AG04449 (cell line): ENCODE measurements at places on chromosomes 6 and 20.
A peak's percentile ranks its signal among the peaks of the same experiment; 100 is the strongest.

- DNase-seq: peak; percentile 38
These were observed 120.5 kb upstream of the PRSS16 start for GRCh38 chr6:27126815-27127537.

DNA sequence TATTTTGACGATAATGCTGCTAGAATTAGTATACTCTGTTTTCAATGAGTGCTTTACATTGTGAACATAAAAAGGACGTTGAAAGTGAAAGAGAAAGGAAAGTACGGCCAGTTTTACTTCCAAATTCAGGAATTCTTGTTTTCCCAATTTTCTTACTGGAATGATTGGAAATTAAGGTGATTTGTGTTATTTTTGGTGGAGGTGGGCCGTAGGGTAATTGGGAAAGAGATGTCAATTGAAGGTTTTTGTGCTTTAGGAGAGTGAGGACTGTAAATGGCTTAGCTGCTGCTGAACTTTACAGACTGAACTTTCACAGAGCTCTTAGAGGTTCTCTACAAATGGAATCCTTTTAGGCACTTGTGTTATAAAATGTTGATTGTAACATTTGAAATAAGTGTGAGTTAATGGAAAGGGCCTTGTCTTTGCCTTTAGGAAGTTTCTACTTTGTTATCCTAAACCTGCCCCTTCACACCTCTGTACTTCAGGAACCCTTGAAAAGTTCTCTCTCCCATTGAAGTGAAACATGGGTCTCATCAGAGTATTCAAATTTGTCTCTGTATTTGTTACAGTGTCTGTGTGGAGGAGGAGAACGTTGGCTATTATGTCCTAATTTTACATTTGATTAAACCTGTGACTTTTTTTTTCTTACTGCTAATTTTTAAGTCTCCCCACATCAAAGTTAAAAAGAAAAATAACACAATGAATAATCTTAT is 256.4 kb downstream of the ARID1B start:
- DNase-seq: no peak

DNA sequence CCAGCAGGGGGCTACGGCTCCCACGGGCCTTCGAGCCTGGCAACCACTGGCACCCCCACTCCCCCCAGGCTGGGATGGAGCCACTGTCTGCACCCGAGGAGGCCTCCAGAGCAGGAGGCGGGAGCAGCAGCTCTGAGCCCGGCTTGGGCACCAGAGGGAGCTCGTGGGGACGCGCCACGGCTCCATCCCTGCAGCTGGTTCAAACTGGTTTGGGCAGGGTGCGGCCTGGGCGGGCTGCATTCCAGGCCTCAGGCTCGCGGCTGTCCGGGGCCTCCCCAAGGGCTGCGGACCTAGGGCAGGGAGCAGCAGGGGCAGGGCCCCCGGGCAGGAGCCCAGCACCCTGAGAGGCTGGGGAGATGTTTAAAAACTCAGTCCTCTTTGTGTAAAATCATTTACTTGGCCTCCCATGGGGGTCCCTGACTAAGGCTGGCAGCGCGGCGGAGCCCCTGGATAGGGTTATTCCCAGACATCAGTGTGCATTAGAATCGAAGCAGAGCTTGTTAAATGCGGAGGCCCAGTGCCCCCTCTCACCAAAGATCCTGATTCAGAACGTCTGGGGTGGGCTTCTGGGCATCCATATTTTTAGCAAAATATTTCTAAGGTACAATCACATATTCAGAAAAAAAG is 4.1 kb upstream of the BCAS4 start:
- DNase-seq: no peak

- DNase-seq: no peak
These were observed 241.1 kb downstream of the TENT5A start for GRCh38 chr6:81511423-81511822.

GRCh38 chr6:24274441-24275083 is 83.3 kb downstream of the DCDC2 start:
- DNase-seq: no peak

DNA sequence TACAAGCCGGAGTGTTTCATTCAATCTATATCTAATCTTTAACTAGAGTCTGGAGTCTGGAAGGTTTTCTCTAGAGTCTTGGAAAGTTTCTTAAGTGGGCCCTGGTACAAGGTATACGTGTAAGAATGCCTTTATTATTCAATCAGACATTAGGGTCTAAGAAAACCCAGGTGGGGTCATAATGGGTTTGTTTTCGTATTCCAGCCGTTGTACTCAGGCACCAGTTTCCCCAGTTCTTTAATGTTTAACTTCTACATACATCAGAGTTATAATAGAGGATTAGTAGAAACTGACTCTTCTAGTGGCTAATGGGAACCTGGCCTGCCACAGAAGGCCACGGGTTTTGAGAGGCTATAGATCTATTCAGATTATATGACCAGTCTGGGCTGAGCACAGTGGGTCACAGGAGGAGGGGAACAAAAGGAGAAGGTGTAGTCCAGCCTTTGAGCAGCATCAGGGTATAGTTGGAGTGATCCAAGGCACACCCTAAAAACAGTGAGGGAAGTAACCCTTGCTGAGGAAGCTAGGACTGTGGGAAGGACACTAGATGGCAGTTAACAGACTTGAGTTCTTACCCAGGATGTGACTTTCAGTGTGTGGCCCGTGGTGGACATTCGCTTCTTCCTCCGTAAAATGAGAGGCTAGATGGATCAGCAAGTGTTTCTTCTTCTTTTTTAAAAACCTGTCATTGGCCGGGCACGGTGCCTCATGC is 15.5 kb downstream of the FAM83B start:
- DNase-seq: no peak

DNA sequence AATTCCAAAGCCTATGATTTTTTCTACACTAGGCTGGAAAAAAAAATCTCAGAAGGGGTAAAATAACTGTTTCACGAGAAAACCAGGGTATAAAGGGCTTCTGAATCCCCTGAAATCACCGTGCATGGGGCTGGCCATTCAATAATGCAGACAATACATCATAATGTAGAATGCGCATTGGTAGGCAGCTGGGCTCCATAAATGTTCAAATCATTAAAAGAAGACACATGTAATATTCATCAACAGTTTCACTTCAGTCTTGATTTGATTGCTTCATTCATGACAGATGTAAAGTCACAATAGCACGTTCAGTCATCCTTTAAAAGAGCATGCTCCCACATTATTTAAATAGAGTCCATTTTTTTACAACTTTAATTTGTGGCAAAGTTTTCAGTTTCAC is 20.5 kb downstream of the PTCHD4 start:
- no peak for DNase-seq

- no peak for DNase-seq
These were observed 92.2 kb downstream of the SIM1 start for GRCh38 chr6:100372326-100373091.

DNA sequence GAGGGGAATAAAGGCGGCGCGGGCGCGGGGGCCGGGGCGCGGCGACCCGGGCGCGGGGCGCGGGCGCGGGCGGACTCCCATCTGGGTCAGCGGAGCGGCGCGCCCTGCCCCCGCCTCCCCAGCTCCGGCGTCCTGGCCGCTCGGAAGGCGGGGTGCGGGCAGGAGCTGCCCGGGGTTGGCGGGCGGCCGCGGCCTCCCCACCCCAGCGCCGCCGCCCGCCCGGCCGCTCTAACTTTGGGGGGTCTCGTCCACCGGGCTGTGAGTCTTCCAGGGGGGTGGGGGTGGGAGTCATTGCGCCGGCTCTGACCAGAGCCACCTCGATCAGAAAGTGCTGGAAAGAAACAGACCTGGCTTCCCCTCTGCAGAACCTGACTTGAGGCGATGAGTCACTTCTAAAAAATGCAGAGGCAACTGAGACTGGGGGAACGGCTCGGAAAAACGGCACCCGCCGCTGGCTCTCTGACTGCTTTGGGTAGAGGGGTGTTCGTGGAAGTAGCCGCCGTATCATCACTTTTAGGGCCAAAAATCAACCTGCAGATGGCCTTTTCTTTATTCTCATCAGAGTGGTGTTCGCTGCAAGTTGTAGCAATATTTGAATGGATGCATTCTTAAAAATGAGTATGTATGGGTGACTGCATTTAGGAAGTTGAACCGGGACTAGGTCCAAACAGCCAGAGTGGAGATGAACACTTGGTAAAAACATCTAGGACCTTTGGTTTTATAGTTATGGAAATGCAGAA is 667 bp downstream of the CAP2 start:
- DNase-seq: peak; percentile 19

DNA sequence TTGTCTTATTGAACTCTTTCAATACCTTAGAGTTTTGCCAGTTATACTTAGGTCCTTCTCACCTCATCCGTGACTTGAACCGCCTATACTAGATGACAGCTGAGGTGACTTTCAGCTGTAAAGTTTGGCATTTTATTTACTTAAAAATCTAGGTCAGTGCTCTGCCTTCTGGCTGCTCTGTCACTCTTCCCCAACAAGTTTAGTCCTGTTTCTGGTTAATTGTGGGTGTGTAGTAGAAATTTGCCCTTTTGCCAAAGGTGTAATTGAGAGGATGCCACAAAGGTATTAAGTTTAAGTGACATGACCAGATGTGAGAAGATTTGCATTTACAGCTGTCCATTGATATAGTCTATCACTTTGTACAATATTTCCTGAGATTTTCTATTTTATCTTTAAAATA is 106.2 kb downstream of the FARS2 start:
- DNase-seq: no peak

- no peak for DNase-seq
These were observed 83.4 kb downstream of the EYA2 start for GRCh38 chr20:46977909-46978588.

DNA sequence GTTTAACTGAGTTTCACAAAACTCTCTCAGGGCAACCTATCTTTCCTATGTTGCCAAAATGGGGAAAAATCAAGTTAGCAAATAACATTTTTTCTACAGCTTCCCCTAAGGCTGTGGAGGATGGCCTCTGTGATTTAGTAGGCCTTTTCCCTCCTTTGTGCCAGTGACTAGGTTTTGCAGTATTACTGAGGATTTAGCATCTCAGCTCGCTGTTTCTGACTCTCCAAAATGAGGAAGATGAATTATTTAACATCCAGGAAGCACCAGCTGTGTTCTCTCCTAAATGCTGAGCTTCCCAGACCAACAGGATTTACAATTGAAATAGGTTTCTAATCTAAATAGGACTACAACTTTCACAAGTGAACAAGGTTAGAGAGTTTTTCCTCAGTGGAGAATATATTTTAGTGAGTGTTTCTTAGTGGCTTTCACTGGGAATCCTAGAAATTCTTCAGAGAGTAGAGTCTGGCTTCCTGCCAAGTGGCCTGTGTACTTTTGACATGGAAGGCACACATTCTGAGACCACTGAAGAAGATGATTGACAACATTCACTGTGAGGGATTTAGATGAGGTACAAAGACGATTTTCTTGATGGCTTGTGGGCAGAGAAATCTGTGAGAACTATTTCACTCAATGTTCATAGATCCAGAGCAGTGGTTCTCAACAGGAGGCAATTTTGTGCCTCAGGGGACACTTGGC is 62.4 kb downstream of the PTCHD4 start:
- DNase-seq: no peak

DNA sequence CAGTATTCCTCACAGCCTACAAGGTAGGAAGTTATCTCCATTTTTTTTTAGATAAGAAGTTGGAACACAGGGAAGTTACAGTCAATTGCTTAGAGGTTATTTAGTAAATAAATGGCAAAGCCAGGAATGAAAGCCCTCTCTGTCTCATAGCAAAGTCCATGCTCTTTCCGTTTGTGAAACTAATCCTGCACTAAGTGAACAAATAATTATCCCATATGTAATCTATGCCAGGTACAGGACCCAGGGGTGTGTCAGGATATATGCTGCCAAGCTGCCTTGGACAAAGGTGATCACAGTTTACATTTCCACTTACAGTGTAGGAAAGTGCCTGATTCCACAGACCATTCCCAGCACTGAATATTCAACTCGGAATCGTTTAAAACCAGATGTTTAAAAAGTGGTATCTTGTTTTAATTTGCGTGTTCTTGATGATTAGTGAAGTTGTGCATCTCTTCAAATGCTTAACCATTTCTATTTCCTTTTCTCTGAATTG is 13.6 kb upstream of the GMDS start:
- no peak for DNase-seq

DNA sequence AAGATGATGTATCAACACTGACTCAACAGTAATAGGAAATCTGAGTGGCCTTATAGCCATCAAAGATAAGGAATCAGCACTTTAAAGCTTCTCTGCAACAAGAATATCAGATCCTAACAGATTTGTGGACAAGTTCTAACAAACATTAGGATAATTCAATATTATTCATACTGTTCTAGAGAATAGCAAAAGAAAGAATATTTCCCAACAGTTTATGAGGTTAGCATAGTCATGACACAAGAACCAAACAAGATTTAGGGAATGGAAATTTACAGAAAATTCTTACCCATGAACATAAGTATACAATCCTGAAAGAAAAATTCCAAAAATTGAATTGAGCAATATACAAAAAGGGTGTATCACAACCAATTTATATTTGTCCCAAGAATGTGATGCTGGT is 64.3 kb upstream of the BTBD3 start:
- no peak for DNase-seq

DNA sequence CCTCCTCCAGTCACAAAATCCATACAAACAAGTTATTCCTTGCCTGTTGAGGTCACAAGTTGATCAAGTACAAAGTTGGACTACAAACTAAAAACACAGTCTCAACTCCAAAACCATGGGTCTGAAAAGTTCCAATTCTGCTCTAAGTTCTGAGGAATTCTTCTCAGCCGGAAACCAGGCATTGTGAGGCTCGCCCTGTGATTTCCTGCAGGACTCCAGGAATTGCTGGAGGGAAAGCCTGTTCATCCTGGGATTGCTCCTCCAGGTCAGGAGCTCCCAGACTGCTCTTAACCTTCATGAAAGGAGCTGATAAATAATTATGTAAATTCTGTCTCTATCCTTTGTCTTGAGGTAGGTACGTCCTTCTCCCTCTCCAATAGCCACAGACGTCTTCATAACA is 8.5 kb downstream of the TRAM2 start:
- DNase-seq: no peak

- DNase-seq: no peak
These were observed 195.1 kb upstream of the SGK1 start for GRCh38 chr6:134512981-134513391.

GRCh38 chr20:4949833-4950178 is 51.5 kb downstream of the SLC23A2 start:
- no peak for DNase-seq
